ENCODE measurements at places on chromosomes 6 and 20. TPM values are rescaled to one million over a fixed set of nuclear protein-coding genes. Genes with fewer than 3 reads are reported as not detected.

GRCh38 chr6:166670894-166671293 lies 43.8 kb upstream of the RPS6KA2 start:
- no peak for DNase-seq

DNA sequence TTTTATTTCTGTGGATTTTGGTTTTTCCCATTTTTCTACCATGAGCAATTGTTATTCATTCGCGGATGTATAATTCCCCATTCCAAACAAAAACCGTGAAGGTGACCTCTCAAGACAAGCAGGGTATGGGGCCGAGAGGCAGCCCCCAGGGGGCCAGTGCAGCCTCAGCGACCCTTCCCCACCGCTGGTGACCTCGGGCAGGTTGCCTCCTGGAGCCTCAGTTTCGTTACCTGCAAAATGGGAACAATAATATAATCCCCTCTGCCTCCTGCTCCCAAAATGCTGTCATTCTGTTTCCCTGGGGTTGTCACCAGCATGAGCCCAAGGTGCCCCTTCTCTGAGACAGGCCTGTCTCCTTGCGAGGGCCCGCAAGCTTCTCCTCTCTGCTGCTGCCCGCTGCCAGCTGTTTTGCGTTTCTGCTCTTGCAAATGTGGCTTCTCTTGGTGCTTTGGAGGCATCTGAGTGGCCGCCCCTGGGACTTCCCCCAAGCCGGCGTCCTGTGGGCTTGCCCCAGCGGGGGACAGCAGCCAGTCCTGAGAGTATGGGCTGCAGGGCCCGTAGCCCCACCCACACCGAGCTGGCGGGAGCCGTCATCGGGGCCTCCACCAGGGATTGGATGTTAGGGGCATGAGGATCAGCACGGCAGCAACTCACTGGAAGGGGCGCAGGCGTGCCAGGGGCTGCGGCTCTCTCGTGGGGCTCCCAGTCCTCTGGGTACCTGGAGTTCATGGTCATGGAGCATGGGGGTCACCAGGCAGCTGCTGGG lies 161.9 kb downstream of the TAF4 start:
- DNase-seq: no peak

Gene PSMB9
- 12.8 TPM for polyA plus RNA-seq

Gene NHLRC1
- polyA plus RNA-seq: 1.0 TPM

Data from IMR-90 (cell line).